ENCODE measurements at places on chromosomes 11 and 22. TPM values are rescaled to one million over a fixed set of nuclear protein-coding genes. Genes with fewer than 3 reads are reported as not detected.

The TYR gene
- not detected for total RNA-seq

The GLB1L3 gene
- total RNA-seq = not detected

DNA sequence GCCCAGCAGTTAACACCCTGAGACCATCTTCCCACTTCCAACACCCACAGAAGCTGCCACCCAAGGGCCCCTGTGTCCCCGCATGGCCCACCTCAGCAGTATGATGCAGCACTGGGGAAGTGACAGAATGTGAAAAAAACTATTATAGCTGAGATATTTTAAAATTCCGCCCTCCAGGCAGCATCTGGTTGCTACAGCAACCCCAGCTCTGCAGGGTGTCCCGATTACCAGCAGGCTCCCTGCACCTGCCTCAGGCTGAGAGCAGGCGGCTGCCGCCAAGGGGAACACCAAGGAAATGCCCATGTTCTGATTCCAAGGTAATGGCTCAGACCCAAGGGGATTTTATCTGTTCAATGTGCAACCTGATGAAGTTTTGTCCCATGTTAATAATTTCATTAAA, 10.5 kb upstream of the TMEM121B start:
- no peak for DNase-seq

- no peak for DNase-seq
Measured at GRCh38 chr11:89161949-89162348, 15.7 kb upstream of the TYR start.

All from psoas muscle (tissue), 8 donors.